ENCODE measurements at places on chromosomes 12 and 14.

GRCh38 chr14:34049790-34050189 lies 98.9 kb upstream of the EGLN3 start:
- DNase-seq: no peak

DNA sequence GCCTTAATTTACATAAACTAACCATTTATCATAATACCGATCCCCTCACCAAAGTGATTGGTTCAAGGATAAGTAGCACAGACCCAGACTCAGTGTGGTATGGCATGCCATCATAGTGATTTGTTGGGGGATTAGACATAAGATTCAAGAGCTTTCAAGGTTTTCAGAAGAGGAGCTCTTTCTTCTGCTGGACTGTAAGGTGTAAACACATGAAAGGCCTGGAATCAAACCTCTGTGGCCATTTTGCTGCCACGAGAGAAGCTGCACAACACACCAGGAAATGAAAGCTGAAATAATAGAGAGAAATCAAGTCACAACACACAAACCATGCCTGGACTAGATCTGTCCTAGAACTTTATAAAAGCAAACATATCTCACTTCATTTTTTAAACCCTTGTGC lies 30.8 kb downstream of the BTG1 start:
- no peak for DNase-seq

DNA sequence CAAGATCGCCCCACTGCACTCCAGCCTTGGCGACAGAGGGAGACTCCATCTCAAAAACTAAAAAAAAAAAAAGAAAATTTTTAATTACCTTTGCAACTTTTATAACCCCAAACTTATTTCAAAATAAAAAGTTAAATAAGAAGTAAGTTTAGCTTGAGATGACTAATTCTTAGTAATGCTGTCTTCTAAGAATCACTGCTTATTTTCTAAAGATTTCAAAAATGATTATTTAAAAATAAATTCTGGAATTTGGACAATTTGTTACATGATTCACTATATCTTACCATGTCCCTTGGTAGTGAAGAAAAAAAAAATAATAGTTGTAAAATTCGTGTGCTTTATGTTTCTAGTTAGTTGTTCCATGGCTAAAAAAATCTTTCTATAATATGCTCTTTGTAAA lies 11.6 kb upstream of the HECTD1 start:
- no peak for DNase-seq

- no peak for DNase-seq
Observed at GRCh38 chr14:71734076-71734475, 198.2 kb upstream of the RGS6 start.

GRCh38 chr14:54046250-54046649 lies 89.6 kb upstream of the BMP4 start:
- no peak for DNase-seq

DNA sequence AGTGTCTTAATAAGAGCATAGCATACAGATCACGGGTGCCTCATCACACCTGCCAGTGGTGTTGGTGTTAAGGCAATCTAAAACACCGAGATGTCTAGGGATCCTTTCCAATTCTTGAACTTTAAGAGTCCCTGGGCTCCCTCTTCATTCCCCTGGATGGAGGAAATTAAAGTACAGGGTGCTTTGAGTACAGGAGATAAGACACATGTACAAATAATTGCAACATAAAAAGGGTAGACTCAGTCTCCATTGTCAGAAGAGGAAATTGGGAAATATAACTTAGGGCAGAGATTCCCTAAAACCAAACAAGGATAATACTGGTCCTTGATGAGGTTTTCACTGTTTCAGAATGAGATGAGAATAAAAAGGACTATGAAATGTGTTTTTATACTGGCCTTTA lies 34.9 kb downstream of the SCFD1 start:
- DNase-seq: no peak

DNA sequence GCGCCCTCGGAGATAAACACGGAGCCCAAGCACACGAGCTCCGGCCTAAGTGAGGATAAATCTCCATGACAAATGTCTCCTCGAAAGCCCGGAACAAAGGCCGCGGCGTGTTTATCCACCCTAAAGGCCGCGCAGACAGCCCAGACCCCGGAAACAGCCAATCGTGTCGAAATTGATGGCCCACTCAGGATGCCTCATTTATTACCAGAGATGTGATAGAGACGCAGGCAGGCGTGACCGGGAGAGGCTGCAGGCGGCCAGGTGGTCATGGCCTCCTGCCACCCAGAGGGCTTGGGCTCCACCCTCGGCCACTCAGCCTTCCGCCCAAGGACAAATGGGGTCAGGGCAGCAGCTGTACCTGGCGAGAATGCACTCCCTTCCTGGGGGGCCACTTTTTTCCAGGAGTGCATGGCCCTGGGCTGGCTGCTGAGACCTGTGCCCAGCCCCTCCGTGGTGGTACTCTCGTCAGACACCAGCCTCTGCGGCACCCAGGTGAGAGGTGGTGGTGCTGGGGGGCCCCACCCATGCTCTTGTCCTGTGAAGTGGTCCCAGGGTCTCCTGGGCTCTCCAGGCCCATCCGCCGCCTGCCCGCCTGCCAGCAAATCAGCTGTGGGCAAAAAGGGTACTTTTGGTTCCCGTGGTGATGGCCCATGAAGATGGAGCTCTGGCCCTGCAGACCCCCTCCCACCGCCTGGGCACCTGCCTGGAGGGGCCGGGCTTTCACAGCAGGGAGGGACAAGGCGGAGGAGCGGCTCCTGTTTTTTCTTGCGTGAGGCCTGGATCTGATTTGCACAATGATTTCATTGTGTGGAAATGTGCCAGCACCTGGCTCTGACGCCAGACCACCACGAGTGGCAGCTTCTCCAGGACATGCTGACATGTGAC lies 211.5 kb upstream of the C14orf180 start:
- DNase-seq: no peak

DNA sequence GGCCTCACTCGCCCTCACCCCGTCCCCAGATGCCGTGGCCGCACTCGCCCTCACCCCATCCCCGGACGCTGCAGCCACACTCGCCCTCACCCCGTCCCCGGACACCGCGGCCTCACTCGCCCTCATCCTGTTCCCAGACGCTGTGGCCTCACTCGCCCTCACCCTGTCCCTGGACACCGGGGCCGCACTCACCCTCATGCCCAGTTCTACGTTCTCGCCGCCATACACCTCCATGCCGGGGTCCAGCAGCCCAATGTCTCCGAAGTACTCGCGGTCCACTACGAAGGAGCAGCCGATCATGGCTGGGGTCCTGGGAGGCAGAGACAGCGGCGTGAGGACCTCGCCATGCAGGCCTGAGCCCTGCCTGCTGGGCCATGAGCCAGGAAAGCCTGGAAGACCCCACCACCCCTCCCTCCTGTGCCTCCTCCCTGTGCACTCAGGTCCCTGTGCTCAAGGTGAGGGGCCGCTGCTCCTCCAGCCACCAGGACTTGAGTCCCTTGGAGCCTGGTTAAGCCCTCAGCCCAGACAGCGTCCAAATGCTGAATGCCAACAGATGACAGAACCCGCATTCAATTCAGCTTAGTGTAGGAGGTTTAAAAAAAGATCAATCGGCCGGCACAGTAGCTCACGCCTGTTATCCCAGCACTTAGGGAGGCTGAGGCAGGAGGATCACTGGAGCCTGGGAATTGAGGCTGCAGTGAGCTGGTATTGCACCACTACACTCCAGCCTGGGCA lies 81.5 kb downstream of the GALNT9 start:
- DNase-seq: no peak

GRCh38 chr12:65432651-65433050 lies 154.2 kb downstream of the MSRB3 start:
- DNase-seq: no peak

GRCh38 chr14:69398818-69399210 lies 322 bp downstream of the SLC39A9 start:
- no peak for DNase-seq

DNA sequence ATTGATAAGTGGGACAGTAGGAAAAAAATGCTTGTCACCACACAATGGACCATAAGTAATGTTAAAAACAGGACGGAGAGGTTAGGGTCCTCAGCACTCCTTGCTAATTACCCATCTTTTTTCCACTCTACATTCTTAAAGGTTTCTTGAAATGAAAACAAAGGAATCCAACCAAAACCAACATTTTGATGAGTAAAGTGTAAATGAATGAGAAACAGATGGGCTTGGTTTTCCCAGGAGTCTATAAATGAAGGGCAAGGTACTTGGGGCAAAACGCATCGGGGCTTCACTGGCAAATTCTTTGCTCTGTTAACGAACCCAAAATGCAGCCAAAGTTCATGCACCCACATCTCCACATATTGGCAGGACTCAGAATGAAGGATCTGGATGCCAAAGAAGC lies 129.2 kb upstream of the BMP4 start:
- DNase-seq: no peak

GRCh38 chr14:55546212-55546874 lies 33.7 kb upstream of the KTN1 start:
- no peak for DNase-seq

DNA sequence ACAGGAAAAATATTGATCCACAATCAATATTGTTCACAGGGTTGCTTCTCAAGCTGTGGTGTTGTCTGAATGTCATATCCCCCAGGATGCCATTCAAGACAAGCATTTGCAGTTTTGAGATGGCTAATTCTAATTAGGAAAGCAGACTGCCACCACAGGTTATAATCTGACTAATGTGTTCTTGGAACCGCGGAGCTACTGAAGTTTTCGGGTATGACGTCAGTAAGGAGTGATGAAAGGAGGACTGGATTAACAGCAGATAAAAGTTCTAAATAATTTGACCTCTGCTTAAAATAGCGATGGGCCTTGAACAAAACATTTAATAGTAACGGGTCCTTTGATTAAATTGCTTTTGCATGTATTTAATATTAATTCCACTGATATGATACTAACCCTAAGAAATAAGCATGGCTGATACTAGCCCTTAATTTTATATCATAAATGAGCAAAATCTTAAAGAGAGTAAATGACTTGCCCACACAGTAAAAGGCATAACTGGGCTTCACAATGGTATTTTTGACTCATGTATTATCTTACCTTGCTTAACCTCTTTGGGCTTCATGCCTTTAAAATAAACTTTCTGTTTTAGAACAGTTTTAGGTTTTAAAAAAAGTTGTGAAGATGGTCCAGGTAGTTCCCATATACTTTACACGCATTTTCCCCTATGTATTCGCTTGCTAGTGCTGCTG lies 50.3 kb downstream of the TSHR start:
- DNase-seq: no peak

DNA sequence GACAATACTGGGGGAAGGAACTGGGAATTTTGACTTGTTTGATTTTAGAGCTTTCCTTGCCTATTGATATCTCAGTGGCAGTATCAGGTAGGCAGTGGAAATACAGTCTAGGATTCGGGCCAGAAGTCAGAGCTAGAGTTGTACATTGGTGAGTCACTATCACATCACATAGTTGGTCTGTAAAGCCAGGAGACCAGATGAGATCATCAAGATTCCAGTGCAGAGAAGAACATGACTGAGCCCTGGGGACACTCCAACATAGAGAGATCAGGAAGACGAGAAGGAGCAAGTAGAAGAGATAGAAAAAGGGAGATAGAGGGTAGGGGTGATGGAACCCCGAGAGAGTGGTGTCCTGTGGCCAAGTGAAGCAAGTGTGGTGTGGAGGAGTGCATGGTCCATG lies 46.6 kb upstream of the NR1H4 start:
- DNase-seq: no peak

DNA sequence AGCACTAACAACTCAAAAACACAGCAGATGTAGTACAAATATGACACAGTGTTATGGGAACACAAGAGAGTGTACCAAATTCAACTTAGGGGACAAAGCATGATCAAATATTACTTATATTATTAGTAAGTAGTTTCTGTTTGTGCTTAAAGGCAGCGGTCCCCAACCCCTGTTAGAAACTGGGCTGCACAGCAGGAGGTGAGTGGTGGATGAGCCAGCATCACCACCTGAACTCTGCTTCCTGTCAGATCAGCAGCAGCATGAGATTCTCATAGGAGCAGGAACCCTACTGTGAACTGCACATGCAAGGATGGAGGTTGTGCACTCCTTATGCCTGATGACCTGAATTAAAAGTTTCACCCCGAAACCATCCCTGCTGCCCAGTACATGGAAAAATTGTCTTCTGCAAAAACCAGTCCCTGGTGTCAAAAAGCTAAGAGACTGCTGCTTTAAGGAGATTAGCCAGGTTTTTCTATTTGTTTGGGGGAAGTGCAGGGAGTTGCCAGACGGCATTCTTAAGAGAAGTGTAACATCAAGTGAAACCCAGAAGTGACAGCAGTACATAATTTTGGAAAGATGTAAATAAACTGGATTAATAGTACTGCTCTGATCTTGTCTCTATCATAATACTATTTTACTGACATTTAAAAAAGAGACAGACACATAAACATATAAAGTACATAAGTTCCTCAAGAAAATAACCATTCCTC lies 26.7 kb downstream of the GTF2A1 start:
- no peak for DNase-seq

DNA sequence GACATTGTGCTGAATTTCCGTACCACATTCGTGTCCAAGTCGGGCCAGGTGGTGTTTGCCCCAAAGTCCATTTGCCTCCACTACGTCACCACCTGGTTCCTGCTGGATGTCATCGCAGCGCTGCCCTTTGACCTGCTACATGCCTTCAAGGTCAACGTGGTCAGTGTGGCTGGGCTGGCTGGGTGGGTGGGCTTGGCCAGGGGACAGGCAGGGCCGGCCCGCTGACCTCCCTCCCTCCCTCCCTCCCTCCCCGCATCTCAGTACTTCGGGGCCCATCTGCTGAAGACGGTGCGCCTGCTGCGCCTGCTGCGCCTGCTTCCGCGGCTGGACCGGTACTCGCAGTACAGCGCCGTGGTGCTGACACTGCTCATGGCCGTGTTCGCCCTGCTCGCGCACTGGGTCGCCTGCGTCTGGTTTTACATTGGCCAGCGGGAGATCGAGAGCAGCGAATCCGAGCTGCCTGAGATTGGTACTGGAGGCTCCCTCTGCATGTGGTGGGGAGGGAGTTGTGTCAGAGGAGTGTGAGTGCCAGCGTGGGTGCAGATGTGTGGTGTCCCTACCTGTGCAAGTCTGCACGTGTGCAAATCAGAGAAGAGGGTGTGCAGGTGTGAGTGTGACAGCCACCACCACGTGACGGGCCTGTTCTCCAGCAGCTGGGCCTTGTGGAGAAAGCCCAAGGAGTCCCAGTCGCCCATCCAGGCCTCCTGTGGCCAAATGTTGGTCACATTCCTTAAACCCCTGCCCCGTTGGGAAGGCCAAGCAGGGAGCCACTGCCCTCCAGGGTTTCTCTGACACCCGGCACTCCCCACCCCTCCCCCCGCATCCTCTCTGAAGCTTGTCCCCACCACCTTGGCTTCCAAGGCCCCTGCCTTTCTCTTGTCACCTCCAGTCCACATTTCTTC lies 5.3 kb downstream of the KCNH3 start:
- no peak for DNase-seq

DNA sequence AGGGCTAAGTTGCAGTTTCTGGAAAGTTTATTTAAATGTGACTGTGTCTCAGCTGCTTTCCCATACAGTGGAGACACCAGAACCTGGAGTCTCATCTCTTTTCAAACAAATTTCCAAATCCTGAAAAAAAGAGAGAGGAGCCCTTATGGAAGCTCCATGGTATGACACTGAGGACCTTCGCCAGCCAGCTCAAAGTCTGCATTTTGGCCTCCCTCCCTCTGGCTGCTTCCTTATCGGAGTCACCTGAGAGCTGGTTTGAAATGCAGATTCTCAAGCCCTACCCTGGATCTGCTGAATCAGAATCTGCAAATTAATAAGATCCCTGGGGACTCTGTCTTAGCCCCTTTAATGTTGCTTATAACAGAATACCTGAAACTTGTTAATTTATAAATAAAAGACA lies 21.7 kb upstream of the JDP2 start:
- DNase-seq: no peak

GRCh38 chr12:52227606-52228166 lies 5.4 kb upstream of the KRT7 start:
- no peak for DNase-seq

- DNase-seq: no peak
Observed at GRCh38 chr12:47244835-47245234, 165.1 kb upstream of the AMIGO2 start.

Measured in activated CD4-positive, alpha-beta T cell treated with anti-CD3 and anti-CD28 coated beads for 1 hour (primary cell).